Stimulated activated CD4-positive, alpha-beta T cell treated with anti-CD3 and anti-CD28 coated beads, Interleukin-1b, Interleukin-23, amount 100 ng/mL, for 1 hour (primary cell): ENCODE measurements at places on chromosomes 13 and 19.

DNA sequence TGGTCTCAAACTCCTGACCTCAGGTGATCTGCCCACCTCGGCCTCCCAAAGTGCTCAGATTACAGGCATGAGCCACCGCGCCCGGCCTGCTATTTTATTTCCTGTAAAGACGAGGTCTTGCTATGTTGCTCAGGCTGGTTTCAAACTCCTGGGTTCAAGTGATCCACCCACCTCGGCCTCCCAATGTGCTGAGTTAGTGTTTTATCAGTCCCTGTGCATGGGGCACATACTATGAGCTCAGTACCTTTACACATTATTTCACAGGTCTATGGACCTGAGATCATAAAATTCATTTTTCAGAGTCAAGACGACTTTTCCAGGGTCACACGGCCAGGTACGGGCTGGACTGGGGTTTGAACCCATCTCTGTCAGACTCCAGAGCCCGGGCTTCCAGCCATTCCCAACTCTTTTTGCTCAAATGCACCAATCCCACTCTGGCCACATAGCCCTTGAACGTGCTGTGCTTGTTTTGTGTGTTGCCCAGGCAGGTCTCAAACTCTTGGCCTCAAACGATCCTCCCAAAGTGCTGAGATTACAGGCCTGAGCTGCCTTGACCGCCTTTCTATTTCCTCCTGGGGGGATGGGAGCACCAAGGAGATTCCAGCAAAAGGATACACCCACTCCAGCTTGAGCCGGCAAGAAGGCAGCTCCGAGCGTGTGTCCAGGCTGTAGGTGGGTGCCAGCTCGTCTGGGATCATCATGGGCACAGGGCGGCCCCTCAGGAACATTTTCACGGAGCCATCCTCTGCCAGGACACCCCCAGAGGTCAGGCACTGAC, 1.1 kb downstream of the EML2 start:
- DNase-seq = no peak

GRCh38 chr13:36750946-36751345, 68.1 kb upstream of the RFXAP start:
- DNase-seq = no peak

GRCh38 chr19:30373593-30373992, 1.4 kb downstream of the ZNF536 start:
- no peak for DNase-seq

DNA sequence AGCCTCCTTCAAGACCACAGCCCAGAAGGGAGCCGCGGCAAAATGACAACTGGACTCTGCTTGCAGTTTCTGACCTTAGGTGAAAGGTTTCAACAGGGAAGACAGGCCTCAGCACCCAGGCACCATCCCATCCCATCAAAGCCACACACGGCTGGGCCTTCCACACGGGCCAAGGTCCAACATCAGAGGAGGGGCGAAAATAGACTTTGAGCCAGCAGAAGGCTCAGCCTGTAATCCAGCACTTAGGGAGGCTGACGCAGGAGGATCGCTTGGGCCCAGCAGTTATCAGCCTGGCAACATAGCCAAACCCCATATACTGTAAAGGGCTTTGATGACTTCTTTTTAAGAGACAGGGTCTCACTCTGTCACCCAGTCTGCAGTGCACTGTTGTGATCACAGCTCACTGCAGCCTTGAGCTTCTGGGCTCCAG, 26.8 kb upstream of the TINCR start:
- no peak for DNase-seq

DNA sequence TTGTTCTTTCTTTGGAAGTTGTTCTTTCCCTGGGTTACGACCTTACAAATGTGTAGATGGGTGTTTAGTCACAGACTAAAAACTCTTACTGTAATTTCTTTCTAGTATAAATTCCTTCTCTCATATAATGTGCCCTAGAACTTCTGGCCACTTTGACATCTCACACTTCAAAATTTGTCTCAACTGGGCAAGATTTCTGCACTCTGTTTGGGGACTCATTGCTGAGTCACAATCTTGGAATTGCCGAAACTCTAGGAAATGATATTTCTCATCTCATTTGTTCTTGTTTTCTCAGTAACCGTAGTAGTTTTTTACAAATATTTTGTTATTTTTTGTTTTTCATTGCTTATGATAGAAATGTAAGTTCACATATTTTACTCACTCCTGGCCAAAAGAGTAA, 2523.2 kb upstream of the PCDH20 start:
- DNase-seq = no peak

DNA sequence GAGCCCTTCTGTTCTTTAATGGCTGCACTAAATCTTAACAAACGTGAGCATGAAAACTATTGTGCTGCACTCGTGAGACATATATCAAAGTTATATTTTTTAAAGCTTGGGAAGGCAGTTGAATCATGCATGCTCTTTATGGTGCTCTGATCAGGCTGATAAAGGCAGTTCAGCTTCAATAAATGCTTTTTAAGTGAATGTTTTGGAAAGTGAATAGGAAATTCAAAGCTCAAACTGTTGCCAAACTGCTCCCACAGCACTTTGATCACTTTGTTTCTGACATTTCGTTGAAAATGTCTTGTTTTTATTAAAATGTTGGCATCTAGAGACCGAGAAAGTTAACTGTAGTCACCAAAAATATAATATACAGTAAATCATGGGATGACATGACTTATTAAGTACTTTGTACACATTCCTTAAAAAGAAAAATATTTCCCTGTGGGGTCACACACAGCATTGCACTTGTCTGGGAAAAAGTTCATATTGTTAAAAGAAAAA, 625.7 kb upstream of the PCDH9 start:
- DNase-seq = no peak

- no peak for DNase-seq
Observed at GRCh38 chr19:44735011-44735410, 13.5 kb upstream of the BCL3 start.

GRCh38 chr19:35120898-35121297, 5.3 kb downstream of the FXYD3 start:
- no peak for DNase-seq

DNA sequence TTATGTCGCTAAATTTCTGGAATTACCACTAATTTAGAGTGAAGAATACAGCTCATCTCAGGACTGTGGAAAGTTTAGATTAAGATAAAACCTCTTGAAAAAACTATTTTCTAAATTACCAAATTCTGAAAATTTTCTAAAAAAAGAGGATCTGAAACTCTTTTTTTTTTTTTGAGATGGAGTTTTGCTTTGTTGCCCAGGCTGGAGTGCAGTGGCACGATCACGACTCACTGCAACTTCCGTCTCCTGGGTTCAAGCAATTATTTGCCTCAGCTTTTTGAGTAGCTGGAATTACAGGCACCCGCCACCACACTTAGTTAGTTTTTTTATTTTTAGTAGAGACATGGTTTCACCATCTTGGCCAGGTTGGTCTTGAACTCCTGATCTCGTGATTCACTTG, 16.6 kb upstream of the ZNF253 start:
- no peak for DNase-seq

DNA sequence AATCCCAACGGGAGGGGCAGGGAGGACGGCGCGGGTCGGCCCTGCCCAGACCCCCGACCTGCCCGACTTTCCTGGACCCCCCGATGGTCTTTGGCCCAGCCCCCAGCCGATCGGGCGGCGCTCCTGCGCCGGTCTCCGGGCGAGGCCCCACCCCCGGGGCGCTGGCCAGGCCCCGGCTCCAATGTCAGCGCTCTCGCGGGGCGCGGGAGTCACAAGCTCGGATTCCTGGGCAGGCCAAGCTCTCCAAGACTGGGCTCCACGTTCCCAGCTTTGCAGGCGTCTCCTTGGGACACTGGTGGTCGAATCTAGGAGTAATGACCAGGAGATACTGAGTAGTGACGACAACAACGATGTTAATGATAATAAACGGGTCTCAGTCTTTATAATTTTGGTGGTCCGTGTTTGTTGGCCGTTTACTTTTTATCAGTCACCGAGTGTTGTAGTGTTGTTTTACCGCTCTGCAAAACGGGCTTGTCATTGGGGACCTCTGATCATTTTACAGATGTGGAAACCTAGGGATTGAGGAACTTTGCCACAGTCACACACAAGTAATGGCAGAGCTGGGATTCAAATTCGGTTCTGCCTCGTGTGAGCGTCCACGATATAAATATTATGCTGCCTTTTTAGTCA, 545 bp downstream of the RAD23A start:
- DNase-seq = peak; percentile 30

DNA sequence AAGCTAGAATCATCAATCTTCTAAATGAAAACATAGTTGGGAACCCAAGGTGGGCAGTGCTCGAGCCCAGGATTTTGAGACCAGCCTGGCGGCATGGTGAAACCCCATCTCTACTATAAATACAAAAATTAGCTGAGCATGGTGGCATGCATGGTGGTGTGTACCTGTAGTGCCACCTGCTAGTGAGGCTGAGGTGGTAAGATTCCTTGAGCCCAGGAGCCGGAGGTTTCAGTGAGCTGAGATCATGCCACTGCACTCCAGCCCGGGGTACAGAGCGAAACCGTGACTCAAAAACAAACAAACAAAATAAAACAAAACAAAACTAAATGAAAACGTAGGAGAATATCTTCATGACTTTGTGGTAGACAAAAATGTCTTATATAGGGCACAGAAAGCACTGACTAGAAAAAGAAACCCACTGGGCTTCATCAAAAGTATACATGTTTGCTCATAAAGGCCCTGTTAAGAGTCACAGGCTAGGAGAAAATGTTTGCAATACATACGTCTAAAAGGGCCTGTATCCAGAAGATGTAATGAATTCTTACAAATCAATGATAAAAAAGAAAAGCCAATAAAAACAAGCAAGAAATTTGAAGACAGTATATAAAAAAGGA, 353.6 kb downstream of the FGF9 start:
- DNase-seq = no peak

GRCh38 chr13:28128030-28128429, 10.3 kb upstream of the PAN3 start:
- DNase-seq = no peak

DNA sequence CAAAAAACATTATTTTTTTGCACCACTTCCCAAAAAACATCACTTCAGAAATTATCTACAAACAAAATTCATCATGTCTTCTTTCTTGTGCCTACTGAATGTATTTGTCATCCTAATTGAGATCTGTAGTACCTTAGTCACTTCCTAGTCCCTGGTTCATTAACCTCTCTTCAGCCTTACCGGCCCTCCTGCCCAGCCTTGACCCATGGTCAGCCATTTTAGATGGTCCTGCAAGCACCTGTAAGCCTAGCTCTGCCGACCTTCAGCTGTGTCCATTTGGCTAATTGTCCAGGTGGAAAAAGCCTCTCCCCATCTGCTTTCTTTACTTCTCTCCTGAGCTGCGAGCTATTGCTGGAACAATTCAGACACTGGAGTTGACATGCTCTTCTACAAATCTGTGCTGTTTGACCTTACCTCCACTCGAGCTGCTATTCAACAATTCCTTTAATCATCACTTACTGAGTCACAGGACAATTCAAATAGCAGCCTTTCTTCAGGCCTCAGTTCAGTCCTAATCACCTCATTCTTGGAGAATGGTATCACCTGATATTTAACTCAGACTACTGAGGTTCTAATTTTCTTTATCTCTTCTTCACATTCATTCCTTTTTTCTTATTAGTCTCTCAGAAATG, 882.5 kb downstream of the PCDH9 start:
- DNase-seq = no peak

DNA sequence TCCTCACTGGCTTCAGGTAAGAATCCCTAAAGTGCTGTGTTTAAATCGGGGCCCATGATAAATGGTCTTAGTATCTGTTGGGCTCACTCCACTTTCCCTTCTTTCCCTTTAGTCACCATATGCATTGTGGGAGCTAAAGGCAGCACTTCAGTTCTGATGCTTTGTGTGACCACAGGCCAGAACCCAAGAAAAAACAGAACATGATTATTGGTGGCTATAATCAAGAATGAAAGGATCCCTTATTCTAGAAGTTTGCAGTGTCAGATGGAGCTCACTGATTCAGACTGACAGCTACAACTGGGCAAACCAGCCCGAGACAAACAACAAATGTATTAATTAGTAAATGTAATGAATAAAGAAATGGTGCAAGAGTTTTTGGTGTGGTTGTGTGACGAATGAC, 57.3 kb upstream of the POMP start:
- no peak for DNase-seq

GRCh38 chr13:99738626-99739025, 232.9 kb downstream of the ZIC5 start:
- no peak for DNase-seq

GRCh38 chr13:40120288-40120687, 464.8 kb downstream of the COG6 start:
- no peak for DNase-seq

DNA sequence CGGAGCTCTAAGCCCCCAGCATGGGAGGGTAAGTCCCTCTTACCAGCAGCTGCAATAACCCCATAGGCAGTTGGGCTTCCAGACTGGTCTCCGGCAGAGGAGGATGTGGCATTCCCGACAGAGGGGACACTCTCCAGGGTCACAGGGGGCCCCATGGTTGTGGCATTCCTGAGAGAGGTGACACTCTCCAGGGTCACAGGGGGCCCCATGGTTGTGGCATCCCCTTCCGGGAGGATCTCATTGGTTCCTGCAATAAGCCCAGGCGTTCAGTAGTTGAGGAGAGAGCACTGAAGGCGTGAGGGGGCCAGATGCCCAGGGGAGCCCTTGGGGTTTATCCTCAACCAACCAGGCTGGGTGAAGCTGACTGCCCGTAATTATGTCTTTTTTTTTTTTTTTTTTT, 5.4 kb downstream of the CD320 start:
- no peak for DNase-seq

DNA sequence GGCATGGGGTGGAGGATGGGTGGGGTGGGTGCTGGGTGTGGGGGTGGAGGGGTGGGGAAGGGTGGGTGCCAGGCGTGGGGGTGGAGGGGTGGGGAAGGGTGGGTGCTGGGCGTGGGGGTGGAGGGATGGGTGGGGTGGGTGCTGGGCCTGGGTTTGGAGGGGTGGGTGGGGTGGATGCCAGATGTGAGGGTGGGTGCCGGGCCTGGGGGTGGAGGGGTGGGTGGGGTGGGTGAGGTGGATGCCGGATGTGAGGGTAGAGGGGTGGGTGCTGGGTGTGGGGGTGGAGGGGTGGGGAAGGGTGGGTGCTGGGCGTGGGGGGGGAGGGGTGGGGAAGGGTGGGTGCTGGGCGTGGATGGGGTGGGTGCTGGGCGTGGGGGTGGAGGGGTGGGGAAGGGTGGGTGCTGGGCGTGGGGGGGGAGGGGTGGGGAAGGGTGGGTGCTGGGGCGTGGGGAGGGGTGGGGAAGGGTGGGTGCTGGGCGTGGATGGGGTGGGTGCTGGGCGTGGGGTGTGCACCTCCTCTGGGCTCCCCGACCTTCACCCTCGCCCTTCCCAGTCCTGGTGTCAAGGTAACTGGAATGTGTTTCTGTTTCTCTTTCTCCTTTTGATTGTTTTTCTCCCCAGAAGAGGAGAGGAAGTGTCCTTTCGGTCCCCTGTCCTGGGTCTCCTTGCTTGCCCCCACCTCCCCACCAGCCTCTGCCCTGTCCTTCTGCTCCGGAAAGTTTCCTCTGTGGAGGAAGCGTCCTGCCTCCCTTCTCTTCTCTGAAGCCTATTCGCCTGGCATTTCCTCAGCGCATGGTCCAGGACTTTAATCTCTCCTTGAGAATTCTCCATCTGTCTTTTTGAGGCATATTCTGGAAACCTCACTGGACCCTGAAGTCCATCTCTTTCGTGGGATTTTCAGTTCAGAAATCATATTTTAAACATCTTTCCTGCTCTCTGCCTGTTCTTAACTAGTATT, 22.9 kb upstream of the CFAP97D2 start:
- no peak for DNase-seq
